ENCODE measurements at places on chromosomes 7 and 10.

DNA sequence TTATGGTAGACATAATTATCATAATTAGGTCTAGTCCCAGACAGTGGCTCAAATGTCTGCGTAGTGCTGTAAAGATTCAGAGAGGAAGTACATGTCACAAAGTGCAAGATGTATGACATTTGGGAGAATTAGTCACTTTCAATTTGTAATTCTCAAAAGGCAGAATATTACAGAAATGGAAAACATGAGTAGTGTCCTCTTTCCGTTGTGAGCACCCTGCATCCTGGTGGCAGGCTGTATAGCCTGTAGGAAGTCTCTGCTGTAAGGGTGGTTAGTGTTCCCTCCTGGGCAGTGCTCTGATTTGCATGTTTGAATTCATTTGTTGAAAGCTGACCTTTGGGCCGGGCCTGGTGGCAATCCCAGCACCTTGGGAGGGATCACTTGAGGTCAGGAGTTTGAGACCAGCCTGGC, 17.0 kb downstream of the CDK14 start:
- no peaks in the 10 kb centered on the region for H3K36me3 ChIP-seq
- no peak overlapping the region for H3K27ac ChIP-seq
- H3K4me3 ChIP-seq, result no peak overlapping the region

- DNase-seq, result no peak
- H3K4me3 ChIP-seq, result no peak overlapping the region
- no peaks in the 10 kb centered on the region for H3K36me3 ChIP-seq
- H3K27me3 ChIP-seq, result no peaks in the 10 kb centered on the region
- H3K27ac ChIP-seq, result no peak overlapping the region
- no peaks in the 10 kb centered on the region for H3K4me1 ChIP-seq
Observed at GRCh38 chr7:157461573-157462418, 125.0 kb downstream of the DNAJB6 start.

GRCh38 chr10:21047096-21047495, 150.0 kb upstream of the NEBL start:
- no peak overlapping the region for H3K27ac ChIP-seq
- no peaks in the 10 kb centered on the region for H3K4me1 ChIP-seq
- no peak overlapping the region for H3K4me3 ChIP-seq
- H3K27me3 ChIP-seq, result no peaks in the 10 kb centered on the region
- no peak for DNase-seq

DNA sequence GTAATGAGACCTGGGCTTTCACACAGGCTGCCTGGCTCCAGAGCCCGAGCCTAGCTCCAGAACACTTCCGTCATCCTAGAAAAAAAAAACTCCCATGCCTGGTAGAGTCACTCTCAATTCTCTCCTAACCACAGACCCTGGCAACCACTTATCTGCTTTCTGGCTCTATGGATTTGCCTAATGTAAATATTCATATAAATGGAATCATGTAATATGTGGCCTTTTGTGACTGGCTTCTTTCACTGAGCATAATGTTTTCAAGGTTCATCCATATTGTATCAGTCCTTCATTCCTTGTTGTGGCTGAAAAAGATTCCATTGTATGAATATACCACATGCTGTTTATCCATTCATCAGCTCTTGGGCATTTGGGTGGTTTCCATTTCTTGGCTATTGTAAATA, 167.7 kb upstream of the MKLN1 start:
- no peak for DNase-seq
- H3K27me3 ChIP-seq, result no peaks in the 10 kb centered on the region
- no peaks in the 10 kb centered on the region for H3K36me3 ChIP-seq
- no peak overlapping the region for H3K4me3 ChIP-seq

DNA sequence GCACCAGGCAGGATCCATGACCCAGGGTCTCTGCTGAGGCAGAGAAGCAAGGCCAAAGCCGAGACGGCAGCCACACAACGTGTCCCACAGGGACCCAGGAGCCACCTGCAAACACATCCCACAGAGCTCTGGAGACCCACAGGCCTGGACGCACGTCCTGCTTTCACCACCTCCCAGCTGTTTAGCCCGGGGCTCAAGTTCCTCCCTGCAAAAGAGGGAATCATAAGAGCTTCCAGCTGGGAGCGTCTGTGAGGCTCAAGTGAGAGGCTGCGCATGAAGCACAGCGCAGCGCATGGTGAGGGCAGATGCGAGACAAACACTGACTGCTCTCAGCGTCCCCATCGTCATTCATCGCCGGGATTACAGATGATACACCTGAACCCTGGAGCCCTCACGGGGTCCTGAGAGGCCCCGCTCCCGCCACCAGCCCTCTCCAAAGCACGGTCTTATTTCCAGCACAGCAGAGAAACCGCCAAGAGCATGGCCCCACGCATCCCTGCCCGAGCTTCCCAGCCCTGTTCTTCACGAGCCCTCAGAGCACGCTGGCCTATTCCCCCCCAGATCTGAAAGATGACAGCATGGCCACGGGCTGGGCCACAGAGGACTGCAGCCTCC, 88.7 kb downstream of the MAD1L1 start:
- H3K4me1 ChIP-seq, result no peaks in the 10 kb centered on the region
- no peak for DNase-seq
- H3K27me3 ChIP-seq, result no peaks in the 10 kb centered on the region
- H3K27ac ChIP-seq, result no peak overlapping the region
- no peak overlapping the region for H3K4me3 ChIP-seq

- H3K27ac ChIP-seq, result no peak overlapping the region
- no peak for DNase-seq
- no peaks in the 10 kb centered on the region for H3K27me3 ChIP-seq
- H3K4me1 ChIP-seq, result no peaks in the 10 kb centered on the region
- H3K4me3 ChIP-seq, result no peak overlapping the region
Observed at GRCh38 chr7:84232646-84233045, 38.1 kb upstream of the SEMA3A start.

DNA sequence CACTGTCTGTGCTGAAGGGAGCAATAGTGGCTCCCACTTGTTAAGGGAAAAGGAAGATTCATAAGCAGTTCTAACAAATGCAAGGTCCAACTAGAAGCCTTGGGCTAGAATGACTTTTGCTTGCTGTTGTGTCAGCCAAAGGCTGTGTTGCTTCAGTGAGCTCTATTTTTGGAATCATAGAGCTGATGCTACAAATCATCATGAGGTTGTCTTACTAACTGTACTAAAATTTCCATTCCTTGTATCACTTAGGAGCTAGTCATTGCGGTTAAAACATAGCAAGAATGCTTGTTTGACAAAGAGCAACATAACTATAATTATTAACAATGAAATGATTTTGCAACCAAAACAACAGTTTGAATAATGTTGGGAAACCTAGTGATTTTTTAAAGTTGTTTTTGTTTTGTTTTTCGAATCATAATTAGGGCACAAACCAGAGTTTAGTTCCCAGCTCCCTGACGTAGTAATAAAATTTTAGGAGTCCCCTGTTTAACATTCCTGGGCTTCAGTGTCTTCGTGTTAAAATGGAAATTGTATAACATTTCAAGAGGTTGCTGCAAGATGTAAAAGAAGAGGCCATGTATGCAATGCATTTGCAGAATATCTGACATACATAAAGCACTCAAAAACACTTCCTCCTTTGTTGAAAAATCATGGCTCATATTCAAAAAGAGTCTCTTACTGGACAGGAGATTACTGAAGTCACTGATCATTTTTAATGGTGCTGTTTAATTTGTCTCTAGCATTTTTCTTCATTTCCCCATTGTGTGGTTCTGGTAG, 183.4 kb downstream of the MACC1 start:
- no peak overlapping the region for H3K27ac ChIP-seq
- no peak overlapping the region for H3K4me3 ChIP-seq
- no peaks in the 10 kb centered on the region for H3K36me3 ChIP-seq
- DNase-seq, result no peak
- H3K27me3 ChIP-seq, result no peaks in the 10 kb centered on the region

DNA sequence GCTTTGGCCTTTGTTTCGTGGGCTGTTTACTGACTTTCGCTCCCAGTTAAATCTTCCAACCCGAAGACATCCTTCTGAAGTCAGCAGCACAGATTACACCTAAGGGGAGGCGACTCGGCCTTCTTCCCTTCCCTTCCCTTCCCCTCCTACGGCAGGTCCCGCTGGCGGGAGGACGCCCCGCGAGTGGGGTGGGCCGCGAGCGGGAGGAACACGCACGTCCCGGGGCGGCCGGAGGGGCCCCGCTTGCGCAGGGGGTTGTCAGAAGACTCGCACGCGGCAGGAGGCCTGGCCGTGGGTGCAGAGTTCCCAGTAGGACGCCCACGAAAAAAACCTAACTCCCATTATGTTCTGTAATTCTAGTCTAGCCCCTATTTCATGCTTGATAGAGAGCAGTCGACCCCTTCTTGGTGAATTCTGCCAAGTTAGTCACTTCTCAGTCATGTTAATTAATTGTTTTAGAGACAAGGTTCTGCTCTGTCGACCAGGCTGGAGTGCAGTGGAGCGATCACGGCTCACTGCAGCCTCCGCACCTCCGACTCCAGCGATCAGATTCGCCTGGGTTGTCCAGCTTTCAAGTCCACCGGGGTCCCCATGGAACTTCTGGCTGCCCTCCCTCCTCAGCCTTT, 19.2 kb upstream of the ZNF32 start:
- peaks cover 16% of the 10 kb centered on the region for H3K4me1 ChIP-seq

DNA sequence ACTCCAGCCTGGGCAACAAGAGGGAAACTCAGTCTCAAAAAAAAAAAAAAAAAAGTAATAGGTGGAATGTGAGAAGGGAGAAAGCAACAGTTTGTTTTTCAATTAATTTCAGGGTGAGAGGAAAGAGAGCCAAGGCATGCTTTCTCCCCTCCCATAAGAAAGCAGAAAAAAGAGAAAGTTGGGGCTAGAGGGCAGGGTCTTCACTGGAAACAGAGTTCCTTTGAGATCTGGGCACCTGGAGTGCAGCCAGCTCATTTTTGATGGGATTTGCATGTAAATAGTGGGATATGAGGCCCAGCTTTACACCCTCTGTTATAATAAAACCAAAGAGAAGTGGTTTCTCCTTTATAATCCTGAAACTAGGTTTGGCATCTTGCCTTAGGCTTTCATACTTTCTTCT, 13.8 kb upstream of the STOX1 start:
- H3K4me1 ChIP-seq, result no peaks in the 10 kb centered on the region
- H3K27ac ChIP-seq, result no peak overlapping the region
- no peak for DNase-seq
- H3K4me3 ChIP-seq, result no peak overlapping the region

DNA sequence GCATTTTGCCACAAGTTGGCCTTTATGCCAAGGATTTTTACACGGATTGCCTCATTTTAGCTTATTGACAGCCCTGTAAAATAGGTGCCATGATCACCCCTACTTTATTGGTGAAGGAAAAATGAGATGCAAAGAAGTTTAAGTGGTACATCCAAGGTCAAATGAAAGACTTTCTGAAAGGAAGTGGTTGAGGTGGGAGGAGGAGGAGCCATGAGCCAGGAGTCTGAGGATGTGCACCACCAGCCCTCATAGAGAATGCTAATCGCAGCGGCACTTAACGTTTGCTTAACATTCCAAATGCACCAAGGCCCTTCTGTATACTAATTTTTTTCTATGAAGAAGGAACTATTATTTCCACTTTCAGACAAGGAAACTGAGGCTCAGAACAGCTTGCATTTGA, 31.0 kb upstream of the LRRC18 start:
- no peak overlapping the region for H3K4me3 ChIP-seq
- no peaks in the 10 kb centered on the region for H3K36me3 ChIP-seq
- H3K4me1 ChIP-seq, result no peaks in the 10 kb centered on the region
- no peak overlapping the region for H3K27ac ChIP-seq
- DNase-seq, result no peak

DNA sequence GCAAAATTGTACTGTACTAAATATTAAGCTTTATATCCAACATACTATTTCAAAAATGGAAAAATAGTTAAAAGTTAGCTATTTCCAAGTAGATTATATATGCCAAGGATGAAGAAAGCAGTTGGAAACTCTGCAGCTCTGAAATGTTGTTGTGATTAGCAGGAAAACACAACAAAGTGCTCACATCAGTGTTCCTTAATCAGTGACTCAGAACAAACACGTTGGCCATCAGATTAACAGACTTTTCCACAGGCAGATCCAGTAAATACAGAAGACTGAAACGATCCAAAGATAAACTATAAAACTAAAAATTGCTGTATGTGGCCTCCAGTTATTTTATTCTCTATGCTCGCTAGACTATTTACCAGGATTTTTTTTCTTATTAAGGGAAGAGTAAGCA, 99.6 kb upstream of the SEMA3D start:
- no peaks in the 10 kb centered on the region for H3K36me3 ChIP-seq
- no peak overlapping the region for H3K27ac ChIP-seq
- no peaks in the 10 kb centered on the region for H3K27me3 ChIP-seq
- no peak overlapping the region for H3K4me3 ChIP-seq

DNA sequence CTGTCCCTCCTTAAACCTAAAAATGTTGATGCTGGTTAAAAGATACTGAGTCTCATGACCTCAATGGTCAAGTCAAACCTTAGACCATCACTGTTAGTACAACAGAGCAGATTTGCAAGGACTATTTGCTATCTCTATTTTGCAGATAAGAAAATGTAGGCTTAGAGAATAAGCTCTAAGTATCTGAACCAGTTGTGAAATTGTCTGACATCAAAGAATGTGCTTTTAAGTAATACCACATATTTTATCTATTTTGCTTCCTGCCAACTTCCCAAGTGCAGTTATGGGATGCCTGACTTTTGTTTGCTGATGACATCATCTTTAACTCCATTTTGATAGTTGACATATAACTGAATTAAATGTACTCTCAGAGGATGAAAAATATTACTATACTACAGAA, 83.6 kb upstream of the TMEM106B start:
- no peak overlapping the region for H3K4me3 ChIP-seq
- no peaks in the 10 kb centered on the region for H3K4me1 ChIP-seq
- peaks cover 8% of the 10 kb centered on the region for H3K27me3 ChIP-seq
- no peaks in the 10 kb centered on the region for H3K36me3 ChIP-seq
- no peak for DNase-seq

- no peaks in the 10 kb centered on the region for H3K4me1 ChIP-seq
- H3K27me3 ChIP-seq, result no peaks in the 10 kb centered on the region
- no peak overlapping the region for H3K27ac ChIP-seq
- H3K36me3 ChIP-seq, result no peaks in the 10 kb centered on the region
Observed at GRCh38 chr7:125173571-125173970, 243.9 kb upstream of the POT1 start.

GRCh38 chr10:124388823-124389612, 29.7 kb downstream of the OAT start:
- peaks cover 13% of the 10 kb centered on the region for H3K4me1 ChIP-seq
- no peak overlapping the region for H3K27ac ChIP-seq
- no peaks in the 10 kb centered on the region for H3K36me3 ChIP-seq
- peak; percentile 94 for DNase-seq
- H3K4me3 ChIP-seq, result peak overlapping the region; percentile 43

DNA sequence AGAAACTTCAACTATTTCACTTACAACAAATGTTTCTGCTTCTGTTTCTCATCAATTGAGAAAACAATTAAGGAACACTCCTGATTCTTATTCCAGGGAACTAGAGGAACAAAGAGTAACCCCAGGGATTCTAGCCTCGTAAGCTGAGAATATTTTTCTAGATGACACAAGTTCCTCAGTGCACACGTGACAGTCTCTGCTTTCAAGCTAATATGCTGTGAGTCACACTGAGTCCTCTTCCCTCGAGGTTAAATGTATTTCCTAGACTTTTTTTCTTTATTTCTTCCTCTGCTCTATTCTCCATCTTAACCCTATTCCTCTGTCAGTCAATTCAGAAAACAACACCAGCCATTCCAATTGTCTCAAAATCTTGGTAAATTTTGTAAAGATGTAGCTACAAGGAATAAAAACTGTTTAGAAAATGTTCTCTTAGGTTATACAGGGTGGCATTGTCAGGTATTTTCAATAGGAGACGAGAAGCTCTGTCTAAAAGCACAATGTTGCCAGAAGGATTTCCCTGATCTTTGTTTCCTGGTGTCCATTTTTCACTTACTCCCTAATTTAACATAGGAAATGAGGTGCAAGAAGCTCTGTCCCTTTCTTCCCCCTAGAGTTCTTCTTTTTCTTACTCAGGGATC, 5.8 kb upstream of the C1GALT1 start:
- H3K27ac ChIP-seq, result no peak overlapping the region
- no peaks in the 10 kb centered on the region for H3K27me3 ChIP-seq
- H3K36me3 ChIP-seq, result peaks cover 2% of the 10 kb centered on the region
- H3K4me1 ChIP-seq, result peaks cover 10% of the 10 kb centered on the region
- H3K4me3 ChIP-seq, result no peak overlapping the region
- DNase-seq, result peak; percentile 28

Measured in natural killer cell (primary cell).